Stimulated activated CD8-positive, alpha-beta memory T cell treated with anti-CD3 and anti-CD28 coated beads, Interleukin-12 subunit alpha, Interleukin-12 subunit beta, amount 100 ng/mL, for 1 hour (primary cell): ENCODE measurements at places on chromosomes 3 and 15.

DNA sequence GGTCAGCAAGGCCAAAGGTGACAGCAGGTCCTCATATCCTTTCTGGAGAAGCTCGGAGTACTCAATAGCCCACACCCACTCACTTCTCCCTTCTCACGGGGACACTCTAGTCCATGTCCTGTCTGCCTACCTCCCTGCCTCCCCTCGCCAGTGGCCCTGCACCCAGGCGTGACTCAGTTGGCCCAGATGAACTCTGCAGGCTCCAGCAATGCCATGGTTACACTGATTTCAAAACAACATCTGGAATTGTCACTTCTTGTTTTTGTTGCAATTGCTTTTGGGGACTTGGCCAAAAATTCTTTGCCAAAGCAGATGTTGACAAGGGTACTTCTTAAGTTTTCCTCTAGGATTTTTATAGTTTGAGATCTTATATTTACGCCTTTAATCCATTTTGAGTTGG is 13.0 kb downstream of the IL16 start:
- no peak for DNase-seq

GRCh38 chr3:127751782-127752181 is 70.5 kb downstream of the MGLL start:
- no peak for DNase-seq

DNA sequence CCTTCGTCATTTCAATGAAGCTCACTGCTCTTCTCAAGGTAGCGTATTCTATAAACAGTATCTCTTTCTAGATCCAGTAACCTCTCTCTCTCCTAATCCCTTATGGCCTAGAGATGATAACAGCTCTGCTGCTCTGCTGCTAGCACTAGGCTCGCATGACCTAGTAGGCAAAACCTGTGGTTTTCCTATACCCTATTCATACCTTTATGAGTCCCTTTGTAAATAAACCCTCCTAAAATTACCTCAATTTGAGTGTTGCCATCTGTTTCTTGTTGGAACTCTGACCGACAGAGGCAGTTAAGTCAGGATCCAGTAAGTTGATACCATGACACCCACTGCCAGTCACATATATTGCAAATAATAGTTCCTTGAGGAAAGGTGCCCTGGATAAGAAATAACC is 7.3 kb downstream of the CCDC14 start:
- DNase-seq = no peak

DNA sequence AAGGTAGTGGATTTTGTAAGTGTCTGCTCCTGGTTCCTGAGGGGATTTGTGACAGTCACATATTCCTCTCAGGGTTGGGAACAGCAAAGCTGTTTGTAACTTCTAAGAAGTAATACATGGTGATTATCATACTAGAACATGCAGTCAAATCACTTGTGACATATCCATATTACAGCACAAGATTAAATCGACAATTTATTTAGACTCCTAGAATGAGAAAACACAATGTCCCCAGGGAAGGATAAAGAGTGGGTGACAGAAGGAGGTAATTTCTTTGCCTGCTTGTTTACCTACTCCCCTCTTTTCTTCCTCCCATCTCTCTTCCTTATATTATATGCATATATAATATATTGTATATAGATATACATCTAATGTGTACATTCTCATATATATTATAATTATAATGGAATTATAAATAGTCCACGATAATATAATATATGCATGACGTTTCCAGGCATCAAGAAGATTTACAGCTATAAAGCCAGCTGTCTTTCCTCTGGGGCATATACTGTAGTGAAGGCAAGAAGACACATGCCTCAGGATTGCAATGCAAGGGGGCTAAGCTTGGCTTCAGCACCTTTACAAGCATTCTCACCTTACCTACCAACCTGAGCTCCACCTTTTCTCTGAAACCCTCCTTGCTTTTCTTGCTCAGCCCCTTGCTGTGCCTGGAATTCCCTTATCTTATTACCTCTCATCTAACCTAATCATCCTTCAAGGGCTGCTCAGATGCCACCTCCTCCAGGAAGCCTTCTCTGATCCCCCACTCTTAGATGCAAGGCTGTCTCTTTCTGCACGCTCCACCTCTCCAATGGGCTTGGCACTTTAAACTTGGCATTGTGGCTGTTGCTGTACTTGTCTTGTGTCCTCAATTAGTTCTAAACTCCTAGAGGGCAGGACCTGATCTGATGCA is 73.1 kb upstream of the PIAS1 start:
- DNase-seq = no peak

DNA sequence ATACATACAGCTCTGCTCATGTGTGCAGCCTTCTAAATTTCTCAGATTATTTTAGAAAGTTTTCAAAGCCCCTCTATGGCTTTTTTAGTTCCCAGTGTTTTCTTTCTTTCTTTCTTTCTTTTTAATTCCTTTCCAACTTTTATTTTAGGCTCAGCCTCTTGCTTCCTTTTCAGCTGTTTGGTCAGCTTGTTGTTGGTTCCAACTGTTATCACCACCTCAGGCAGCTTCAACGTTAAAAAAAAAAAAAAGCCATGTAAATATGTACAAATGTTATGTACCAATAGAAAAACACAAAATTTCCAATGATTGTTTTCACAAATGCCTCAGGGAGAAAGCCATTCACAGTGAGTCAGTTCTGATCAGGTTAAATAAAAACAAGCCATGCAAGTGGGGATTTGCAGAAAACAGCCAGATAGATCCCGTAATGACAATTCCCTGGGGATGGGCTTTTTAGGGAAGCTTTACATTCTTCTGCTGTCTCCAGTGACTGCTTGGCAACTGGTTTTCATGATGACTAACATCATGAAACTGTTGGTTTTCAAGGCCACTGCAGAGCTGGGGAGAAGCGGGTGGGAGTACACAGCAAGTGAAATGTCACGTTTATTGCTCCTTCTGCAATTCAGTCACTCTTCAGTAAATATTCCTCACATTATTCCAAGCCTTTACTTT is 908.4 kb downstream of the EPHA3 start:
- DNase-seq = no peak

DNA sequence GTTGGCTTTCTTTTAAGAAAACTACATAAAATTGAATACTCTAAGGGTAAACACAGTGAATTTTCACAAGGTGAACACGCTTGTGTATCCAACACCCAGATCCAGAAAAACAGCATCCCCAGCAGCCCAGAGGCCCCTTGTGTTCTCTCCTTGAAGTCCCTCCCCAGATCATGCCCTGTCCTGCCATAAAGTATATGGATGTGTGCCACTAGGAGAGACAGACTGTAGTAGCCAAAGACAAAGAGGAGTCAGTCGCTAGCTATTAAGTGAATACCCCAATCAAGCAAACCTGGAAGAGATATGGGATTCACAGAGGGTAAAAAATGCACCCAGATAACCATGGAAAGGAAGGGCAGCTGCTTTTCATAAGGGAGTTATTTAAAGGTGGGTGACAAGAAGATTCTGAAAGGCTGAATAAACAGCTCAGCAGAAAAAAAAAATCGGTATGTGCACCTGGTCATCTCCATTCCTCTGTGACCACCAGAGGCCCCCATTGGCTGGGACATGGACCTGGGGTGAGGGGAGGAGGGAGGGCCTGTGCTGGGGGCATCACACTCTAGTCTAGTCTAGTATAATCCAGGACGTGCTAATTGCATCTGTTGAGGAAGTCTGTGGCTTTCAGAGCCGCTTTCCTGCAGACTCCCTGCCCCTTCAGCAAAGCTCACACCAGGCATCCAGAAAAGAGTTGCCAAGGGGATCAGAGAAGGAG is 167.3 kb upstream of the NDN start:
- no peak for DNase-seq

- no peak for DNase-seq
These were observed 23.2 kb upstream of the PARL start for GRCh38 chr3:183907911-183908331.

DNA sequence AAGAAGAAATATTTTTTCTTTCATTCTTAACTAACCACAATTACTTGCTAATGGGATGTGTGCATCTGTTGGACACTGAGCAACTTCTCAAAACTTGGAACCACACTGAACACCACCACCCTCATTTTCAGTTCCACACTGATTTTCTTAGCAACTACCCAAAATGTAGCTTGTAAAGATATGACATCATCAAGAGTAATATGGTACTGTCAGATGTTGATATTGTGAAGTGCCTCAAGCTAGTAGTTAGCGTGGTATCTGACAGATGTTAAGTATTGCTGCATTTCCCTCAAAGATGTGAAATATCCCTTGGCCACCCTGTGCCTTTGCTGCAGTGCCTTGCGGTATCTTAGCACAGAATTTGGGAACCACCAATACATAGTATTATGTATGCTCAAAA is 9.3 kb downstream of the RFTN1 start:
- no peak for DNase-seq

DNA sequence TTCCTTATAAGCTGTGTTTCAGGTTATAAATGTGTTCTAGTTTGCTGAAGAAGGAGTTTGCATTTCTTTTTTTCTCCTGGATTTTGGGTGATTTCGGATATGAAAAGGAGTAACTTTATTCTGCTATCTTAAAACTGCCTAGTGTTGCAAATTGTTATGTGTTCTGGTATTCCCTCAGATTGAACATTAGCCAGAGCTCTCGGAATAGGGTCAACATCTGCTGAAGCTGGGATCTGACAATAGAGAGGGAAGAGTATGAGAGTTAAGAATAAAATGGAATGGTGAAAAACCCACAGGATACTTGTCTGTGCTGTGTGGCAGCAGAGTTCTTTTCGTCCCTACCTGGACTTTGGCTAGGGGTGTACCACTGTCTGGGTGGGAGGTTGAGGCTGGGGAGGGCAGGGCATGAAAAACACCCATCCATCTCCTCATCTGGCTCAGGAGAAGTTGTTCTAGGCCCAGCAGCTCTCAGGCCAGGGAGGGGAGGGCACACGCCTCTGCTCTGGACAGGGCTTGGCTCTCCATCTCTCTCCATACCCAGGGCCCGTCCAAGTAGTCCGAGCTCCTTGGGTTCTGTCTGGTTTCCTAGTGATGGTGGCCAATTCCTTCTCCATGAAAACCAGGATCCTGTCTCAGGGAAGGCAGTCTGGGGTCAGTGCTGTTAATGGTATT is 13.2 kb downstream of the SPSB4 start:
- DNase-seq = no peak

DNA sequence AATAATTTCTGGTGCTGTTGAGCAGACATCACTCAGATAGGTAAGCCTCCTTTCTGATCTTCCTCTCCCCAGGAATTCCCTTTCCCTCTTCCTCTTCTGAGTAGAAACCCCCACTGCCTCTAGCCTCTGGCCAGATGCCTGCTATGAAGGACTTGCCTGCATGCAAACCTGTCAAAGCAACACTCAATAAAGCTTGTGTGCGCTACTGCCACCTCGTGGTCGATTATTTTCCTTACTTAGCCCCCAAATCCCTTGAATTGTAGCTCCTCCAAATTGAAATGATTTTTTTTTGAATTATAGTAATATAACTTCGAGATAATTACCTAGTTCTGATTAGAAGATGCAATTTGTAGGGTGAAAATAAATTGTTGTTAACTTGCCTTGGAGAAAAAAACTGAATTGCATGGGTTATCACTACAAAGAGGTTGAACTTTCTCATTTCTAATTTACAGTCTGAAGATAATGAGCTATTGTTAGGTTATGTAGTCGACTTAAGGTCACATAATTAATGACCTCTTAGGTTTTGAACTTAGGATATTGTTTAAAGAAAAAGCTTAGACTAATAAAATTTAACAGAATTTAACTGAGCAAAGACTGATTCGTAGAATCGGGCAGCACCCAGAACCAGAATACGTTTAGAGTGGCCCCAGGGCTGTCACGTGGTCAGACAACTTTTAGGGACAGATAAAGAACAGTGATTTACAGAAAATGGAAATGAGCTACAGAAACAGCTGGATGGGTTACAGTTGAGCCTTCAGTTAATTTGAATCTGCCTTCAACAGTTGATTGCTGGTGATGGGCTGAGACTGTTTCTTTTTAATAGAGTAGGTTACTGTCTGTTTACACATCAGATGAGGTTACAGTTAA is 269.3 kb downstream of the ARPP21 start:
- DNase-seq = peak; percentile 7
